ENCODE measurements at places on chromosomes 1 and 21.
A peak's percentile ranks its signal among the peaks of the same experiment; 100 is the strongest.

DNA sequence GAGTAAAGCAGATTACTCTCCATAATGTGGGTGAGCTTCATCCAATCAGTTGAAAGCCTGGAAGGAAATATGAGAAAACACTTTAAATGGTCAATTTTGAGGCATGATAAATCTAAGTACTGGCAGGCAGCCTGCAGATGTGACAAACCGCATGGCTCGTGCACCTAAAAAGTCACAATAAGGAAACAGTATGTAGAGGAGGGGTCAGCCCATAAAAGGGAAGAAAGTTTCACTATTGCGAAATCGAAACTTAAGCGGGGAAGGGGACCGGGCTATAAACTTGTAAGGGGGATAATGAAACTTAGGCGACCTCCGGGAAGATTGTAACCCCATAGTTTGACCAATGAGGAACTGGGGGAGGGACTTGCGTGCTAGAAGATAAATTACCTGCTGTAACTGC, 109.8 kb downstream of the PLPPR4 start:
- no peak for DNase-seq

DNA sequence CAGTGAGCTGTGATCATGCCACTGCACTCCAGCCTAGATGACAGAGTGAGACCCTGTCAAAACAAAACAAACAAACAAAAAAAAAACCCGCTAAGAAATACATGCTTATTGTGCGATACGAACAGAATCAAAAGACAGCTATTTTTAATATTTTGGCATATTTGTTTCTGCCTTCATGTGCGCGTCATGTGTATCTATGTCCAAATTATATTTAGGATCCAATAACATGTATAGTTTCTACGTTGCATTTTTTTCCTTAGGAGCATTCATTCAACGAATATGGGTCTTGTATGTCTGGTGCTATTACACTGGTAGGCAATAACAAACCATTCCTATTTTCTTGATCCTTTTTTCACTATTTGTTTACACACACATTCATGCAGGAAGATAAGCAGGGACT, 1.8 kb downstream of the CD46 start:
- no peak for DNase-seq

DNA sequence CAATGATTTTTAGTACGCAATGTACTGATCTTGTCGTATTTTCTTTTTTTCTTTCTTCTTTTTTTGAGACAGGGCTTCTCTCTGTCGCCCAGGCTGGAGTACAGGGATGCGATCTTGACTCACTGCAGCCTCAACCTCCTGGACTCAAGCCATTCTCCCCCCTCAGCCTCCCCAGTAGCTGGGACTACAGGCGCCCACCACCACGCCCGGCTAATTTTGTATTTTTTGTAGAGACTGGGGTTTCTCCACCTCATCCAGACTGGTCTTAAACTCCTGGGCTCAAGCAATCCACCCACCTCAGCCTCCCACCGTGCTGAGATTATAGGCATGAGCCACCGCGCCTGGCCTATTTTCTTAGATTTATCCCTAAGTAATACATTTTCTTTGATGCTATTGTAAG, 43.9 kb upstream of the COL6A2 start:
- DNase-seq = no peak

GRCh38 chr1:51063121-51063520, 38.9 kb upstream of the C1orf185 start:
- DNase-seq = no peak

DNA sequence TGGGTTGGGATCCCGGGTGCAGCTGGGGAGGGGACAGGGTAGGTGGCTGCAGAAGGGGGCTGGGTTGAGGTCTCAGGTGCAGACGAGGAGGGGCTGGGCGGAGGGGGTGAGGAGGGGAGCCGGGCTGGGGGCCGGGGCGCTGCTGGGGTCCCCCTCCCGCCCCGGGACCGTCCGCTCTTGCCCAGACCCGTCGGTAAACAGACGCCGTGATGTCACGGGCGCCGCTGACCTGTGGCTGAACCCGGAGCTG, 22.3 kb downstream of the DHRS3 start:
- DNase-seq = no peak

DNA sequence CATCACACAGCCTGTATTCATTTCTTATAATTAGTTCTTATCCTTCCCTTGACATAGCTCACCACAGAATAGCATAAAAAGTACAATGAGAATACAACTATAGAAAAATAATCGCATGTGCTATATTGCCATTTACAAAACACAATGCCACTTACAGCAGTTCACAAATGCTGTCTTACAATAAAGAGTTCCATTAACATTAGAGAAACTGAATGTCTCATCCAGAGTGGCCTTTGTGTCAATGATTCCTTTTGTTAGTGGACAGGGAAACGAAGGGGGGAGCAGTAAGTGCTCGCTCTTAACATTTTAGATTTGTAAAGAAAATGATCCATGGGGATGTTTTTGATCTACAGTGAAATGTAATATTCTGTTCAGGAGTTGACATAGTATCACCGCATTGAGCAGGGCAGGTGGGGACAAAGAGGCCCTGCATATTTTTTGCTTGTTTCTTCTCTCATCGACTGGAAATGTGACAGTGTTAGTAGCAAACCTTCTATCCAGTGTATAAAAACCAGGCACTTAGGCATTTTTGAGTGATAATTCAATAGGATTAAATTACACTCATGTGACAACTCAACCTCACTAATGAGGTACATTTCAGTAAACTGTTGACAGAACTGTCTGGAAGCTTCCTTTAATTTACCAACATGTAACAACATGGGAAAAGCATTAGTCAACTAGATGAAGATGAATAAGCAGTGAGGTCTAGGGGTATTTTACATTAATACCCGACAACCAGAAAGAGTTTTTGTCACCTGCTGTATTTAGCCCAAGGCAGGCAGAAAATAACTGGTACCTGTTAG, 35.6 kb upstream of the RRP15 start:
- DNase-seq = no peak

DNA sequence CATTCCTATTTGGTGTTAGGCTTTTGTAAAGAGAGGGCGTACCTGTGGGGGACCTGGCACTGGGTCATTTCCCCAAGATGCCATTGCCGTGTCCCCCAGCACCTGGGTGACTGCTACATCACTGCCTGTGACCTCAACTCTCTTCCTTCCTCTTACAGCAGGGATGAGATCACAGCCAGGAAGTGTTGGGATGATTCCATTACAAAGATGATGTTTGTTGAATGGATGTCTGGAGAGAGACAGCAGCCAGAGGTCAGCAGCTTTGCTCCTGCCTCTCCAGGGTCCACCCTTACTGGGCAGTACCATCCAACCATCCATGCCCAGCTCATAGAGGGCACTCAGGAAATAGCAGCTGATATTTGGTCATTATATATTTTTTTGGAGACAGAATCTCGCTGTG, 35.1 kb downstream of the TMEM51 start:
- no peak for DNase-seq

DNA sequence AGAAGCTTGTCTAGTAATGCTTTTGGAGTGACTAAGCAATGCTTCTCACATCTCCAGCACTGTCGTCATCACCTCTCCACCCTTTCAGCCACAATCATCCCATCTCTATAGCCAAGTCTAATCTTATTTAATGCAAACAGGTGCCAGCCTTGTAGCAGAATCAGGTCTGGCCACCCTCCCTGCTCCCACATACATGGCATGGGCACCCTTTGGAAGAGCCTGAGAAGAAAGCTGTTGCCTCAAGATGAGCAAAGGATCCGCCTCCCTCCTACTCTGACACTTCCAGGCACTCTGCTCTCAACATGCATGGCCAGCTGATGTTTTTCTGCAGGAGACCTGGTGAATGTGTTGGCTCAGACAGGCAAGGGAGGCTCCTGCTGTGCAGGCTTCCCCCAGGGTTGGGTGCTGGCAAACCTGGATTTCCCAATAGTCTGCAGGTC, 113.1 kb upstream of the GRIK3 start:
- no peak for DNase-seq

DNA sequence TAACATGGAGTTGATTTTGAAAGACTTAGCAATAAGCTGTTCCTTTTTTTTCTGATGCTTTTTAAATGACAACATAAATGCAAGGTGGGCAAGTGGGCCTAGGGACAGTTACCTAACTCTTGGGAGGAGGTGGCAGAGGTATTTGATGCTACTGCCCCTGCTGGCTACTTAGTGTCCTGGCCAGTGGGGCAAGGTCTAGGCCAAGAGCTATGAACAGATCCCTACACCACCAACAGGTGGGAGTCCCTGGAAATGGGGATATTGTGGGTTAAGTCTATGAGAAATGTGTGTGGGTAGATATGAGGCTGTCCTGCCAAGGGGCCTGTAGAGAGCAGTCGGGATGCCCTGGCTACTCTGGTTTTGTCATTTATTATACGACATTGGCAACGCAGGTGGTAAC, 31.3 kb upstream of the B3GALT5 start:
- no peak for DNase-seq

DNA sequence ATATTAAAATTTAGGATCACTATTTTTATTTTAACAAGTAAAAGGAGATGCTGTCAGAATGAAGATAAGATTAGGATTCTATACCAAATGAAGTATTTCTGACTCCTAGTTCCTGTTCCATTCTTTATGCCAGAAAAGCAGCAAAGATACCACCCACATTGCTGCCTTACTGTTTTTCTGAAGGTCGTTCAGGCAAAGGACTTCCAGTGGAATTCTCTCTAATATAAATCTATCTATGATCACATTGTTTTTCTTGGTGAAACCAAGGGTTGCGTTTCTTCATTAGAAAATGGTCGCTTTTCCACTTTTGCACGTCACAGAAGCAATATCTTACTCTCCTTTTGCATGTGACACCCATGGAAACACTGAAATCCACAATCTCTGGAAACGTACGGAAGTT, 594.8 kb upstream of the ADGRL2 start:
- DNase-seq = no peak

DNA sequence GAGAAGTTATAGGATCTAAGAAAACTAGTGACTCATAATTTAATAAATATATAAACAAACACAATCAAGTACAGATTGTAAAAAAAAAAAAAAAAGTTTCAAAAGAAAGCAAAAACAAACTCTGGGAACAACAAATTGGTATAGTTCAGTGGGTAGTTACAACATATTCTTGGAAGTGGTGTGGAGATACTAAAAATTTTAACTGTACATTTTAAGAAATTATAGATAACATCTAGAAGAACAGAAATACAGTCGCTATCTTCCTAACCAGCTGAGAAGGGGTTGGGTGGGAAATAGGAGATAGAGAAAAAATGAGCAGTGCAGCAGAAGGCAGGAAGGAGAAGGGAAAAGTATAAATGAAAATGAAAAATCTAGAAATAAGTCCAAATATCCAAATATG, 70.5 kb downstream of the LRRC8C start:
- DNase-seq = peak; percentile 56

- DNase-seq = no peak
Measured at GRCh38 chr1:39294531-39294930, 90.0 kb downstream of the MACF1 start.

DNA sequence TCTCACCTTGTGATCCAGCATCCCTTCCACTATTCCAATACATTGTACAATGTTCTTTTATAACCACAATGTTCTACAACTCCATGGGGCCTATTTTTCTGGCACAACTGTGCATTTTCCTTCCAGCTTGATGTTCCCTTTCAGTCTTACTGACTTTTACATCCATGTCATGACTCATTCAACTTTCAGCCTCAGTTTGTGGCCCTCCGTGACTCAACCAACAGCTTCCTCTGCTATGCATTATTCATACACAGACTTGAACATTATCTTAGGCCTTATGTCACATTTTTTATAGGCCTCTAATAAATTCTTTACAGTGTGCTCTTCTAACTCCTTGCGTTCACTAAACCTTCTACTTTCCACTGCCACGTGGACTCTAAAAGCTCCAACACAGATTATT, 119.4 kb upstream of the PRMT6 start:
- DNase-seq = no peak

GRCh38 chr1:63774617-63775417, 1.0 kb downstream of the ROR1 start:
- no peak for DNase-seq

- peak; percentile 60 for DNase-seq
Measured at GRCh38 chr1:50262436-50262835, 153.7 kb downstream of the ELAVL4 start.

DNA sequence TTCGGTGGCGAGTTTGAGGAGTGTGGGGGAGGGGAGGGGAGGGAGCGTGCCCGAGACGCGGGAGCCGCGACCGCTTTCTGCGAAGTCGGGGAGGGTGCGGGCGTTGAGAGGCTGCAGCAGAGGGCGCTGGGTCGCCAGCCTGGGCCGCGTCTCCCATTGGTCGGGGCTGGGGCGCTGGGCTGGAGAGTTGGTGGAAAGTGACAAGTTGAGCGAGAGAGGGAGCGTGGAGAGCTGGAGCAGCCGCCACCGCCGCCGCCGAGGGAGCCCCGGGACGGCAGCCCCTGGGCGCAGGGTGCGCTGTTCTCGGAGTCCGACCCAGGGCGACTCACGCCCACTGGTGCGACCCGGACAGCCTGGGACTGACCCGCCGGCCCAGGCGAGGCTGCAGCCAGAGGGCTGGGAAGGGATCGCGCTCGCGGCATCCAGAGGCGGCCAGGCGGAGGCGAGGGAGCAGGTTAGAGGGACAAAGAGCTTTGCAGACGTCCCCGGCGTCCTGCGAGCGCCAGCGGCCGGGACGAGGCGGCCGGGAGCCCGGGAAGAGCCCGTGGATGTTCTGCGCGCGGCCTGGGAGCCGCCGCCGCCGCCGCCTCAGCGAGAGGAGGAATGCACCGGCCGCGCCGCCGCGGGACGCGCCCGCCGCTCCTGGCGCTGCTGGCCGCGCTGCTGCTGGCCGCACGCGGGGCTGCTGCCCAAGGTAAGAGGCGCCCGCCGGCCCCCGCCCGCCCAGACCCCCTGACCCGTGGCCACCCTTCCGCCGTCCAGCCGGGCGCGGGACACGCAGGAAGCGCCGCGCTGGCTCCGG, at the start of gene ROR1:
Gene ROR1 (plus strand): TSS at position 203 of the 802 bp plus-strand sequence.
- DNase-seq = no peak

DNA sequence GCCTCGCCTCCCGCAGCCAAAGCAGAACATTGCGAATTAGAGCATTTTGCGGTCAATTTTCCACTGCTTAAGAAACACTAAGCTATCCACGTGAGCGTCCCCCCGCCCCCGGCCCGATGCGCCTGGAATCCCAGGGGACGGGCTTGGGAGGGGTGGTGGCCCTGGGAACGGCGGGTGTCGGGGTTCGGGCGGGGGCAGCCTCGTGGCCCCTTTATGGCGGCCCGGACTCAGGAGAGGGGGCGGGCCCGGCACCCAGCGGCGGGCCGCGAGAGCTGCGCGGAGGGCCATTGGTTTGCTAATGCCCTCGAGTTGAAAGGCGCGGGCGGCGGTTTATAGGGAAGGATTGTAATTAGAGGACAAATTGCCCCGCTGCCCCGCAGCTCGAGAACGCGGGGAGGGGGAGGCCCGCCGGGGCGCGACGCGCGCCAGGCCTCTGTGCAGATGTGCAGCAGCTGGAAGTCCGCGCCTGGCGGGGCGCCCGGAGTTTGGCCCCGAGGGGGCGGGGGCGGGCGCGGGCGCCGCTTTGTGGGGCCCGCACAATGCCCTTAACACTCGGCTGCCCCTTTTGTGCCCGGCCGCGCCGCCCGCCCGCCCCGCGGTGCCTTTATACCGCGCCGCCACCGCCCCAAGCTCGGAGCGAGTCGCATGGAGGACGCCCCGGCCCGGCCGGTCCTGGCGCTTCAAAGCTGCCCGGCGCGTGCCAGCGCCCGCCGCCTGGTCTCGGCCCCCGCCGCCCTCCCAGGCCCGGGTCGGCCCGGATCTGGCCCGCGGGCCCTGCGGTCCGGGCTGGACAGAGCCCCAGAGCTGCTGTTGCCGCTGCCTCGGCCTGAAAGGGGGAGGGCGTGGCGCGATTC, 1.9 kb upstream of the HES3 start:
- no peak for DNase-seq

GRCh38 chr21:17834639-17835354, 15.6 kb upstream of the C21orf91 start:
- DNase-seq = no peak

Data from hematopoietic multipotent progenitor cell treated with erythropoietin and hydrocortisone succinate and interleukin-3 and kit ligand, for 15 days (in vitro differentiated cells).